ENCODE measurements at places on chromosomes 13 and 19.

GRCh38 chr13:75339635-75340374 lies 142.2 kb downstream of the TBC1D4 start:
- no peak for DNase-seq

DNA sequence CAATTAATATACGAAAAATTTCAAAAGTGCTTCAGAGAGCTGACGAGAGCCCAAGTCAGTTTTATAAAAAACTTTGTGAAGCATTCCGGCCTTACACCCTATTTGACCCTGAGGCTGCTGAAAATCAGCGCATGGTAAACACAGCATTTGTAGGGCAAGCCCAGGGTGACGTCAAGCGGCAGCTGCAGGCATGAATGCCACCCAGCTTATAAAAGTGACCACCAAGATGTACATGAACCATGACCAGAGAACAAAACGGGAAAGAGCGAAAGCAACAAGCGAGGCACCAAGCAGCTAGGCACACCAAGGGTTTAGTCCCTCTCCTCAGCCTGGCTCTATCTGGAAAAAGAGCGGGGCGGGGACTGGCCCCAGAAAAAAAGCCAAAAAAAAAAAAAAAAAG lies 6.0 kb downstream of the SIGLEC11 start:
- no peak for DNase-seq

GRCh38 chr19:49069026-49069425 lies 3.5 kb downstream of the KCNA7 start:
- DNase-seq: peak; percentile 28

DNA sequence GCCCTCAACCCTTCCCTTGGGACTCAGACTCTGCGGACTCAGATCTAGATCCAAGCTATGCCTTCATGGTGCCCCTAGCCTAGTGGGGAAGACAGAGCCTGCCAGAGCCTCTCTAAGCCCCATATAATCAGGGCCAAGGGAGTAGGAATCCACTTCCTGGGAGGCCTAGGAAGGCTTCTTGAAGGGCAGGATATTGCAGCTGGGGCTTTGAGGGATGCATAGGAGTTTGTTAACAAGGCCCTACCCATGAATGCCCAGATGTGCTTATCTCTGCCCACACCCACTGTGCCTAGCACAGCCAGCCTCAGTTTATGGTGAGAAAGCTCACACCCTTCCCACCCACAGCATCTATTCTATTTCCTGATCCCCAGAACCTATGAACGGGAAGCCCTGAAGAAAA lies 11.3 kb downstream of the APBA3 start:
- no peak for DNase-seq

GRCh38 chr13:77600701-77601100 lies 65.2 kb downstream of the SCEL start:
- DNase-seq: no peak

- DNase-seq: no peak
These were observed 247.3 kb upstream of the MAB21L1 start for GRCh38 chr13:35723821-35724220.

GRCh38 chr19:32819419-32820400 lies 49.9 kb downstream of the SLC7A9 start:
- peak; percentile 23 for DNase-seq

- peak; percentile 85 for DNase-seq
These were observed 18.1 kb downstream of the DDX39A start for GRCh38 chr19:14400951-14401431.

DNA sequence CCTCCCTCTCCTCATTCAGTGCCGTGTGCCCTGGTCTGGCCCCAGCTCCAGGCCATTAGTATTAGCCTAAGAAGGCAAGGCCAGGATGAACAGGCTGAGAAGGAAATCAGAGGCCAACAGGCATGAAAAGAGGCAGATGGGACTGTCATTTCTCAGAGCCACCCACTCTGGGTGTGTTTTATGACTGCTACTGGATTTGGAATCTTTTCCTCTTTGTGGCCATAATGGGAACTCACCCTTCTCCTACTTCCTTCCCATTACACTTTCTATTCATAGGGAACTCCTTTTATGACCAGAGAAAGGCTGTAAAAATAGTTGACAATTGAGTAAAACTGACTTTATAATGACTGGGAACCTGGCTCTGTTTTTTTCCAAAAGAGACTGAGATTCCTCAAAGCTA lies 17.7 kb downstream of the CEACAM8 start:
- no peak for DNase-seq

DNA sequence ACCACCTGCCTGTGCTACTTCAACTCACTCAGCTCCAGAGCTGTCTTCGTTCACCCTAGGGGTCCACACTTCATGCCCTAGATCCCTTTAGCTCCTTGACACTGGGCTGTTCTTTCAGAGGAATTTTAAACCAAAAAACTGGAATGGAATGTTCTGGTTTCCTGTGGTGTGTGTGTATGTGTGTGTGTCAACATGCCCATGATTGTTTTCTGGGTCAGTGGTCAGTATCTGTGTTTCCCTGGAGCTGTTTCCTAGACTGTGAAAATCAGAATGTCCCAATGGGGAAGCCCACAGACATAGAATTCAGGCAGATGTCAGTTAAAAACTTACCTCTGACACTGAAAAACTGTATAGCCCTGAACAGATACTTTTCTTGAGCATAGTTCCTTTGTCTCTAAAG lies 1.3 kb downstream of the PMIS2 start:
- peak; percentile 13 for DNase-seq

- no peak for DNase-seq
These were observed 308.7 kb downstream of the MYO16 start for GRCh38 chr13:108938155-108938554.

GRCh38 chr13:110835721-110836604 lies 78.9 kb downstream of the ANKRD10 start:
- no peak for DNase-seq

DNA sequence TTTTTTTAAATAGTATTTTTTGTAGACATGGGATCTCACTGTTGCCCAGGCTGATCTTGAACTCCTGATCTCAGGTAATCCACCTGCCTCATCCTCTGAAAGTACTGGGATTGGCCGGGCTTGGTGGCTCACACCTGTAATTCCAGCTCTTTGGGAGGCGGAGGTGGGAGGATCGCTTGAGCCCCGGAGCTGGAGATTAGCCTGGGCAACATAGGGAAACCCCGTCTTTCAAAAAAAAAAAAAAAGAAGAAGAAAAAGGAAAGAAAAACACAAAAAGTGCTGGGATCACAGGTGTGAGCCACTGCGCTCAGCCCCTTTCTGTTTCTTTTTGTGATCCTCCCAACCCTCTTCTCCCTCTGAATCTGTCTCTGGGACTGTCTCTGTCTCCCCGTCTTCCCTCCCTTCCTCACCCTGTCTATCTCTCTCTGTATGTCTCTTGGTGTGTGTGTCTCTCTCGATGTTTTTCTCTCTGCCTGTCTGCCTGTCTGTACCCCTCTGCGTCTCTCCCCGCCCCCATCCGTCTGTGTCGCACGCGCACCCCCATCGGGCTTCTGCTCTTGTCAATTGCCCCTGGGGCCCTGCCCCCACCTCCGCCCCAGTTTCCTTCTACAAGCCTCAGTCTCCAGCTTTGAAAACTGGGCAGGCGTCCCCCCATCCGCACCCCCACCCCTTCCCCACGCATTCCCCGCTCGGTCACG lies 540 bp upstream of the ZFP36 start:
- DNase-seq: no peak

DNA sequence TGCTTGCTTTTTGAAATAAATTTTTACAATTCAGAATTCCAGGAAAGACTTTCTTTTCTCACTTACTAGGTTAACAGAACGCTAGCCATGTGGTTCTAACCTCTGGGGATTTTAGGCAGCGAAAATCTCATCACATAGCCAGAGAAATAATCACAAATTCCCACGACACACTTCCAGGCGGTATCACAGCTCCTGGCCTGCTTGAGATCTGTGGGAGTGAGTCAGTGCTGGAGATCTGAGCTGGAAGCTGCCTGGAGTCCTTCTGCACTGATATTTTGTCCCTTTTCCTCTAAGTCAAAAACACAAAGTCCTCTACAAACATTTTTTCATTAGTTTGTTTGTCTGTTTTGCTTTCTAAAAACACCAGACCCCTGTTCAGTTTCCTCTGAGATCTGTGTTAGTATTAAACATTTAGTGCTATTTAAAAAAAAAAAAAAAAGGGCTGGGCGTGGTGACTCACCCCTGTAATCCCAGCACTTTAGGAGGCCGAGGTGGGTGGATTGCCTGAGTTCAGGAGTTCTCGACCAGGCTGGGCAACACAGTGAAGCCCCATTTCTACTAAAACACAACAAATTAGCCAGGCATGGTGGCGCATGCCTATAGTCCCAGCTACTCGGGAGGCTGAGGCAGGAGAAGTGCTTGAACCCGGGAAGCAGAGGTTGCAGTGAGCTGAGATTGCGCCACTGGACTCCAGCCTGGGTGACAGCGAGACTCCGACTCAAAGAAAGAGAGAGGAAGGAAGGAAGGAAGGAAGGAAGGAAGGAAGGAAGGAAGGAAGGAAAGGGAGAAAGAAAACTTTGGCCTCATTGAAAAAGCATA lies 12.2 kb upstream of the UBE2L5 start:
- DNase-seq: peak; percentile 67

DNA sequence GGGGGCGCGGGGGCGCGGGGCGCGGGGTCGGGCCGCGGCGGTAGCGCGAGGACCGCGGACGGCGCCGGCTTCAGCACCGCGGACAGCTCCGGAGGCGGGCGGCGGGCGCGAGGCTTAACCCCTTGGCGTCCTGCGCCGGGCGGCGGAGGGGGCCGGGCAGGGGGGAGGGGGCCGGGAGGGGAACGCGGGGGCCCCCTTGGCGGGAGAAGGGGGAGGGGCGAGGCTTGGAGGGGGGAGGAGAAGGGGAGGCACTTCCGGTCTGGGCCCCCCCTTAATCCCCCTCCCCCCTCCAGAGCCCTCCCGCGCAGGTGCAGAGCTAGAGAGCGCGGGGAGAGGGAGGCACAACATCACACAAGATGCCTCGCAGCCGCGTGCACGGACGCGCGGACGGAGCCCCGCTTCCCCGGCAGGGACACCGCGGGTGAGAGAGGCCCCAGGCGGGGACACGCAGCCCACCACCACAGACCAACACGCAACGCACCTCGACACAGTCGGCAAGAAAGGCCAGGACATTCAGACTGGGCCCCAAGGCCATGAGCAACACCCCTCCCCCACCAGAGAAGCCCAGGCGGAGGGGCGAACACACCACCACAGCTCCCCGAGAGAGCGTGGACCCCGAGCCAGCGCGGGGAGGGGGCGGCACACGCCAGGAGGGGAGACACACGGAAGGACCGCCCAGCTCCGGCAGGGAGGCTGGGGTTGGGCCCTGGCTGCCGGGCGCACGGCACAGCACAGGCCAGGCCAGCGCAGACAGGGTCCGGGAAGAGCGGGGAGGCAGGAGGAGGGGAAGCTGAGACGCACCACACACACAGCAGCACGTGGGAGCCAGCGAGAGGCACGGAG lies 24.1 kb downstream of the SHANK1 start:
- DNase-seq: peak; percentile 45

DNA sequence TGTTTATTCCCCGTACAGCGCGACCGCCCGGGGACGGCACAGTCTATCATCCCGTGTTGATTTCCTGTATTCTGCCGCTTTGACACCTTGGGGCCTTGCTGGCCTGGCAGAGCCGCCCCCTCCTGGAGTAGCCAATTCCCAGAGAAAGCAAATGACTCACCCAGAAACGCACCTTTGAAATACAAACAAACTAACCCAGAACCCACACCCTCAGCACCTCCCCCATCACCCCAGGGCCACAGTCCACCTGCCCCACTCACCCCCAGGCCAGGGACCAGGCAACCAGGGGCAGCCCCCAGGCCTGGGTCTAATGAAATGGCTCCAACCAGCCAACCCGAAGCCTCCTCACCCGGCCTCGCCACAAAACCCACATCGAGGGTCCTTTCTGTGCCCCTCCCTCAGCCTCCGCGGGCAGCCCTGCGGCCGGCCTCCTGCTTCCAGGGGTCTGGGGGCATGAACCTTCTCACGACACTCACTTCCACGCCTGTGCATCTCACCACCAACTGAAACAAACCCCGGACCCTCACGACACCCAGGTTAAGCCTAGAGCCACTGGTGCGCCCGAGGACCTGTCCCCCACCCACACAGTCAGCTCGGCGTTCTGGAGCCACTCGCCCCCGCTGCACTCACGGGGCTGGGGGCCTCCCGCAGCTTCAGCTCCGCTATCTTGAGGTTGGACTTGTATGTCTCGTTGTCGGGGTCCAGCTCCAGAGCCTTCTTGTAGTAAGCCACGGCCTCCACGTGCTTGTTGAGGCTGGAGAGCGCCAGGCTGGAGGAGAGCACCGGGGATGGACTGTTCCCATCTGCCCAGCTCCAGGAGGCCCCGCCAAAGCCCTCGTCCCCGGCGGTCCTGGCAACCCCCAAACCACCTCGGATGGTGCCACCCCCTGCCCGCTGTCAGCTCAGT lies 20.9 kb downstream of the SGTA start:
- DNase-seq: no peak

- DNase-seq: no peak
These were observed 16.6 kb downstream of the CEACAM7 start for GRCh38 chr19:41671486-41671885.

DNA sequence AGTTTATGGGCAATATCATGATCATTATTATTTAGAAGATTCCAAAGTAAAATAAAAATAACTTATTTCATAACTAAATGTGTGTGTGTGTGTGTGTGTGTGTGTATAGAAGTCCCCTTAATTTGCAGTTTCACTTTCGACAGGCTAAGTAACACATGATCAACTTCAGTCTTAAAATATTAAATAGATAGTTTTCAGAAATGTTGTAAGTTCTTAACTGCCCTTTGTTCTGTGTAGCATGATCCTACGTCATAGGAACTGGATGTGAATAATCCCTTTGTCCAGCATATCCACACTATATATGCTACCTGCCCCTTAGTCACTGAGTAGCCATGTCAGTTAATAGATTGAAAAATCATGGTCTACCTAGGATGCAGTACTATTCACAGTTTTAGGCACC lies 1863.5 kb upstream of the PCDH20 start:
- DNase-seq: no peak

GRCh38 chr19:11662278-11662677 lies 65.0 kb downstream of the ZNF627 start:
- DNase-seq: no peak

DNA sequence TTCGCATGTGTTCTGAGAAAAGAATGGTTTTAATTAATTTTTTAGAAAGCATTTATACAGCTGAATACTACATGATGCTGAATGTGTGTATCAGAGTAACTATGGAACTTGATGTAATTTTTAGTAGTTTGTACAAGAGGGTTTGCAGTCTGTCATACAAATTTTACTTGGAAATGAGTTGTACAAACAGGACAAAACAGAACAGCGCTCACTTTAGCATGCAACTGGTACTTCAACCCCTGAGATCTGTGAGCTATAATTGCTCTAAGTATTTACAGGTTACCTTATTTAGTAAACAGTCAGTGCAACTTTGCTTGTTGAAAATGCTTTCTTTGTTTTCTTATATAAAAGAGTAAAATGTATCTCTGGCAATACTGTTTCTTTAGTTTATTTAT lies 706 bp downstream of the TNFRSF19 start:
- peak; percentile 61 for DNase-seq
